ENCODE measurements at places on chromosomes 16 and 17.

- DNase-seq = peak; percentile 75
These were observed 42.1 kb downstream of the TBC1D16 start for GRCh38 chr17:79993390-79994227.

- no peak for DNase-seq
These were observed 54.4 kb downstream of the SIAH1 start for GRCh38 chr16:48330841-48331192.

GRCh38 chr16:886084-886543 lies 84.7 kb downstream of the LMF1 start:
- no peak for DNase-seq

DNA sequence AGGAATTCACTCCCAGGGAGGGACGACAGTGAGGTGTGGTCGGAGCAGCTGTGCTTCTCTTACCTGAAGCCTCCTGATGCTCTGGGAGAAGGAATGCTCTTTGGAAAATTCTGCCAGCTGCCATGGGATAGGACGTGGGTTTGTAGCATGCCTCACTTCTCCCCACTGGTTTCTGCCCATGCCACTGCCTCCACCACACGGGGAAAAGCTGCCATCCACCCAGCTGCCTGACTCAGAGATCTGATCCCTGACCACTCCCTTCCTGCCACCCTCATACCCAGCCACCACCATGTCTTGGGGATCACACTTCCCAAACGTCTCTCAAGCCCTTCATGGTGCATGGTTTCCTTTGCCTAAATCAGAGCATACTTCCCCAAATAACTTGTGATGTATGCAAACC lies 80.0 kb downstream of the CPPED1 start:
- DNase-seq = peak; percentile 65

- DNase-seq = peak; percentile 65
These were observed 22.8 kb downstream of the ANKFN1 start for GRCh38 chr17:56176091-56176490.

DNA sequence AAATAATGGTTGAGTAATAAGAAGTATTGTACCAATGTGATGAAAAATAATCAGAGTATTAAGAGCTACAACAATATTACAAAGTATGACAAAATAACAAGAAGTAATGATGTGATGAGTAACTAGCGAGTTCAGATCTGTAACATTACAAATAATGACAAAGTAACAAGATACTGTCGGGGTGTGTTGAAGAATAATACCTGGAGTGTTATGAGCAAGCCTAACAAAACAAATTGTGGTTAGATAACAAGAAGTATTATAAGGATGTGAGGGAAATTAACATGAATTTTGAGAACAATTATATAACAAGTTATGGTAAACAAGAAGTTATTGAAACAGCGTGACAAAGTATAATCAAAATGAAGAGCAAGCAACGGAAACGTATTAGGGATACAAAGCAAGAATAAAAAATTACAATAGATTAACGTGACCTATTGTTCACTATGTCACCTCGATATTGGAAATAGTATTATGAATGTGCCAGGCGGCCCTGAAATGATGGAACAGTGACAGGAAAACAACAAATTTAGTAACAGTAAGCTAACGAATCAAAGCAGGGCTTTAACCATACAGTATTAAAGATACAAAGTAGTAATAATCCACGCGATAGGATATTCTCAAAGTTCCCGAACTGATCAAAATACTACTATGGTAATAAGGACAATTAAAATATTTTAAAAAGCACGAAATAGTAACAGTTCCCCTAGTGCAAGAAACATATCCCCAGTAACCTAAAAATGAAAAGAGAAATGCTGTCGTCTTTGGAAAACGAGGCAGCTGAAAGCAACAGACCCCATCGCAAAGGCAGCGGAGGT lies 1.6 kb downstream of the TBX4 start:
- no peak for DNase-seq

DNA sequence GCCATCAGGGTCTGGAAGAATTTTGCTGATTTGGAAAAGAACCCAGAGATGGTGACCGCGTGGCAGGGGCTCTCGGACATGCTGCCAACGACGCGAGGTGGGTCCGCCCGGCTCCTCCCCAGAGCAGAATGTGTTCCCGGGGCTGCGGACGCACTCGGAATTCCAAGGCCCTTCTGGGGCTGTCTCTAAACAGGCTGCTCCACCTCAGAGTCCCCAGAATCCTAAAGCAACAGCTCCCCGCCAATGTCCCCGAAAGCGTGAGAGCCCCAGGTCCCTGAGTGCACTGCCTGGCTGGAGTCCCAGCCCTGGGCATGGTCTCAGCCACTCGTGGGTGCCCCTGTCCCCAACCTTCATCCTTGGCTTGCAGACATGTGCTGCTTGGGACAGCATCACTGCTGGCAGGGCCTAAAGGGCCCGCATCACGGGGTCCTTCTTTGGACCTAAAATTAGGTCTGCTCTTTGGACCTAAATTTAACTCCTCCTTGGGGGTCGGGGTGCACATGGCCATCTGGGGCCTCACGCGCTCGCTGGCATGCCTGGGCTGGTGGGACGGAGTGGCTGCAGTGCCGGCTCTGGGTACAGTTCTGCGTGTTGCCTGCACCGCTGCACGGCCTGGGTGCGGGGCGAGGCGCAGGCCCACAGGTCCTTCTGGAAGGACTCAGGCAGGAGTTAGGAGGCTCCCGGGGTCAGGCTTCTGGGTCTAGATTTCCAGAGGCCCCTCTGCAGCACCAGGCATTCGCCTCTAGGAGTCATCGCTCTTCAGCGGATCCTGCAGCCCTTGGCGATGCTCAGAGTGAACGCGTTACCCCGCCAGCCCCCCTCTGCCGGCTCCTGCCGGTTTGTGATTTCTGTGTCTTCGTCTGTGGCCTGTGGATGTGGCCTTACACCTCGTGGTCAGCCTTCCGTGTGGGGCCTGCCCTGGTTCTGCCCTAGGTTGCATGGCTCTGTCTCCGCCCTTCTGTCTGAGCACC lies 41.9 kb upstream of the CHMP6 start:
- no peak for DNase-seq

GRCh38 chr16:88904676-88905365 lies 38.4 kb upstream of the PABPN1L start:
- DNase-seq = no peak

DNA sequence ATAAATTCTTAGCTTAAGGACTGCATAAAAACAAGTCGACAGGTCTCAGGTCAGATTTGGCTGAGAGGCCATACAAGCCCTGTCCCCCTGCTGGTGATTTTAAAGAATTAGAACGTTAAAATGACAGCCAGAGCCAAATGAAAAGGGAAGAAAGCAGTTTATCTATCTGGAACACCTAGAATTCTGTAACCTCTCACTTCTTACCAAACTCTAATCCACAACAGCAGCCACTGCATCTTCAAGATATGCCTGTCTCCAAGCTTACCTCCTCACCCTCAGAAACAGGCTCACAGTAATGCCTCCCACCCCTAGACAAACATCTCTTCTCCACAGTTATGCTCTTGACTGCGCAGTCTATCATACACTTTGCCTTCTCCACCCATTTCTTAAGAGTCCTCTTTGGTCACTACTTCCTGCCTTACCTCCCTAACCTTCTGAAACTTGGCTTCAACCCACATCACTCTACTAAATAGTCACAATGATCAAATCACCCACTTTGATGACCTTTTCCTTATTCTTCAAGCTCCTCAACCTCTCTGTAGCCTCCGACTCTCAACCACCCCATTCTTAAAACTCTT lies 14.2 kb downstream of the ANKFY1 start:
- peak; percentile 39 for DNase-seq

GRCh38 chr17:21272250-21272649 lies 12.3 kb upstream of the MAP2K3 start:
- DNase-seq = no peak

GRCh38 chr17:77928519-77929179 lies 29.9 kb upstream of the TNRC6C start:
- no peak for DNase-seq
